ENCODE measurements at places on chromosomes 2 and 18.

DNA sequence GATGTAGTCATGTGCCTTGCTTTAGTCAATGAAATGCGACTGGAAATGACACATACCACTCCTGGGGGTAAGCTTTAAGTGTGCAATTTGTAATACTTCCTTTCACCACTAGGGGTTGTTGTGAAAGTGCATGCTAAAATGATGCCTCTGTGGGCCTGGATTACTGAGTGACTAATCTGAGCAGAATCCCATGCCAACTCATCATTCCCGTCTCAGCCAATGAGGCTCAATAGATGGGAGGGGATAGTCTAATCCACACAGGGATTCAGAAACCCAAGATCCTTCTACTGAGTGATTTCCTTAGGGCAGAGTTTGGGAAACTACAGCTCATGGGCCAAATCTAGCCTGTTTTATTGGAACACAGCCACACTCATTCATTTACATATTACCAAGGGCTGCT is 54.0 kb downstream of the HRH4 start:
- no peak for DNase-seq

DNA sequence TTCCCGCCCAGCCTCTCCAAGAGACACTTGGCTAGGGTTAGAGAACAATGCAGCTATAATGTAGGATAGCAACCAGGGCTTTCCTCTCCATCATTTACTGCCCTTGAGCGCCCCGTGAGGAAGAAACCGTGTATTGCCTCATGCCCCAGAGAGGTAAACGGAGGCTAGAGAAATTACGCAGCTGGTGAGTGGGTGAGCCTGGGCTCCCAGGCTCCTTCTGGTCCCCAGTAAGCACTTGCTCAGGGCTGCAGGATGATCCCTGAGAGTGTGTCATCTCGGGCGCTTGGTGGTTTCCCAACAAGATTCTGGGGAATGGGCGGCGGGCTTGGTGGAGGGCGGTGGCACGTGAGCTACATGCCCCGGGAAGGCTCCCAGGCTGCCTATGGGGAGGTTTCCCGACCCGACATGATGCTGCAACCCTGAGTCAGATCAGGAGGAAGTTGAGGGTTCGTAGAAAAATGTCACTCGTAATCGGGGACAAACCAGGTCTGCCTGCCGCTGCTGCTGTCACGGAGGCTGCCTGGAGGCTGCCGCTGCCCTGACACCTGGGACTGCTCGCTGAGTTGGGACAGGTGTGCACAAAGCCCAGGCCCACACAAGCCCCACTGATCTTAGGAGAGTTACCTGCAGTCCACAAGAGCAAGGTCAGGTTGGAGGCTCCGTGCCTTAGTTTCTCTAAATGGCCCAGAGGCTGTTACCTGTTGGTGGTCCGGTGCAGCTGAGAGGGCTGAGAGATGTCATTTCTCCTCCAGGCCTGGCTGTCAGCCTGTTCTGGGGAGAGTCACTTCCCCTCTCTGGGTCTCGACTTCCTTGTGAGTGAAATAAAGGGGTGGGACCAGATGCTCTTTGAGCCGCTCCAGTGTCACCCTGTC is at the start of gene GPR55:
Gene GPR55, minus strand, starts transcription at position 773 of the 872 bp plus-strand sequence. CDS start 14,280 bp downstream, outside the sequence.
- no peak for DNase-seq

- DNase-seq, result no peak
Observed at GRCh38 chr2:218202266-218202665, 14.7 kb upstream of the ARPC2 start.

GRCh38 chr2:220987839-220988238 is 584.3 kb downstream of the EPHA4 start:
- DNase-seq, result no peak

GRCh38 chr2:69717861-69718273 is 24.1 kb upstream of the ANXA4 start:
- DNase-seq, result no peak

DNA sequence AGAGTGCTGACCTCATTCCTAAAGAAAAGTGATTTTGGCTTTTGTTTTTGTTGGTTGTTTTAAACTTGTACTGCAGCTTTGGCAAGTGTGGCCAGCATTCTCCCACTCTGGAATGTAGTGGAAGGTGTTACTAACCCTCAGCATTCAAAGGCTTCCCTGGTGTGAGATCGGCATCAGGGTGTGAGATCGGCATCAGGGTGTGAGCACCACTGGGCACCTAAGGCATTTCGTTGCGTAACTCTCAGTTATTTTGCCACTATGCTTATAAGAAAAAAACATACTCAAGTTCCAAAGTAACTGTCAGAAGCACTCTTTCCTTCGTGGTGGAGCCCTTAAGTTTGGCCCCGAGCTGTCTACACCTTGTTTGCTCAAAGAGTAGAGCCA is 1.7 kb downstream of the CYBRD1 start:
- DNase-seq, result no peak

GRCh38 chr2:203763241-203763937 is 57.0 kb downstream of the CD28 start:
- DNase-seq, result no peak
